Activated naive CD4-positive, alpha-beta T cell treated with Interleukin-2 at 50 U/mL for 16 hours (primary cell): ENCODE measurements at places on chromosomes 12 and 14.

DNA sequence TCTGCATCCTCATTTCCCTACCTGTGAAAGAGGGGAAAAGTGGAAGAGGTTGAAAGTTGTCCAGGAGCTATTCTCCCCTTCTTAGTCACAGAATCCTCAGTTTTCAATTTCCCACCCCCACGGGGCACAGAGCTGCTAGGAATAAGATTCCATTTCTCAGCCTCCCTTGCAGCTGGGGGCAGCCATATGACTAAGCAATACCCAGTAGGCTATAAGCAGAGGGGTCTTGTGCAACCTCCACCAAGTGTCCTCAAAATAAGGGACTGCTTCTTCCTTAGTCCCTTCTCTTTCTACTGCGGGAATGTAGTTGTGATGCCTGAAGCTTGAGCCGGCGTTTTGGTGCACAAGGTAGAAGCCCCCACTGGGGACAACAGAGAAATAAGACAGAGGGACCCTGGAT lies 40.9 kb downstream of the VWF start:
- DNase-seq, result no peak

DNA sequence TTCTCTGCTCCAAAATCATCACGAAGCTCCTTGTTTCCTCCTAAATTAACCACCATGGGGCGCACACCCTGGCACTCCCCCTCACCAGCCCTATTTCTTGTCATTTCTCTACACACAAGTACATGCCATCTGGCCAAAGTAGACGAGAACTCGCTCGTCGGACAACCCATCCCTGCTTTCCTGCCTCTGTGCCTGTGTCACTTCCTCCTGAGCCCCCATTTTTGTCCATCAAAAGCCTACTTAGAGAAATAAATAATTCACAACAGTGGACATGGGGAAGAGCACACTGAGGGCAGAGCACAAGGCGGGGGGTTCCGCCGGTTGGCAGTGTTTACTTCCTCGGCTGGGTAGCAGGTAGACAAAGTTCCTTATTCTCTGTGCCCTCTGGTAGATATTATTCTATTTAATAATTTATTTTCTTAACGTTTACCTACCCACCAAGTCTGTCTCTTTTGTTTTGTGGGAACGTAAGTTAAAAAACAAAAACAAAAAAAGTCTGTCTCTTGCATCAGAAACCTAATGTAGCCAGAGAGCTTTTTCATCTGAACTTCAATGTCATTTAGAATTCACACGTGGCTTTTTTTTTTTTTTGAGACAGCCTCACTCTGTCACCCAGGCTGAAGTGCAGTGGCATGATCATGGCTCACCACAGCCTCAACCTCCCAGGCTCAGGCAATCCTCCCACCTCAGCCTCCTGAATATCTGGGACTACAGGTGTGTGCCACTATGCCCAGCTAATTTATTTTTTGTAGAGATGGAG lies 6.0 kb downstream of the VPS37B start:
- no peak for DNase-seq

DNA sequence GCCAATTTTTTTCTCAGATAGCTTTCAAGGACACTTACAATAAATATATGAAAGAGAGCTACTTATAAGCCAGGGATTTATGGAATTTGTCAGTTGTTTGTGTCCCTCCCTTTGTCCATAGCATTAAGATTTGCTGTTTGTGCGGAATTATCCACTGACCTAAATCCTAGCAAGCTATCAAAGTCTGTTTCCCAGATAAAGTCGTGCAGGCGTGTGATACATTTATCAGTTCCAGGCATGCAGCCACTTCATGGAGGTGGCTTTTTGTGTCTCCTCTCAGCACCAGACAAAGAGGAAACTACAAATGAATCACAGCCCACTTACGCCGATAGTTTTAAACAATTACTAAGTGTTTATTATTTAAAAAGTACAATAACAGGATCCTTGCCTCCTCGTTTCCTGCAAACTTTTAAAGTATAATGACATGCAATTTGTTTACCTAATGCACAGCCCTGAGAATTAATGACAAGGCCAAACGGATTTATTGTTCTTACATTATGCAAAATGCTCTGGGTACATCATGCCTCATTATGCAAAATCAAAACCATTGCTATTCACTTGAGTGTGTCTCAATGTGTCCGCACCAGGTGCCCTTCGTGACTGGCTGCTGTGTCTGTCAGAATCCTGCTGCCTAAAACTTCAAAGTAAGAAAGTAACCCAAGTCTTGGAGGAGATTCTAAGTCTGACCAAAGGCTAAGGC lies 423.2 kb downstream of the GLT1D1 start:
- no peak for DNase-seq

- DNase-seq, result no peak
Observed at GRCh38 chr14:49526101-49526500, 60.1 kb downstream of the RPS29 start.

- no peak for DNase-seq
Observed at GRCh38 chr14:35776823-35777222, 32.3 kb downstream of the RALGAPA1 start.

DNA sequence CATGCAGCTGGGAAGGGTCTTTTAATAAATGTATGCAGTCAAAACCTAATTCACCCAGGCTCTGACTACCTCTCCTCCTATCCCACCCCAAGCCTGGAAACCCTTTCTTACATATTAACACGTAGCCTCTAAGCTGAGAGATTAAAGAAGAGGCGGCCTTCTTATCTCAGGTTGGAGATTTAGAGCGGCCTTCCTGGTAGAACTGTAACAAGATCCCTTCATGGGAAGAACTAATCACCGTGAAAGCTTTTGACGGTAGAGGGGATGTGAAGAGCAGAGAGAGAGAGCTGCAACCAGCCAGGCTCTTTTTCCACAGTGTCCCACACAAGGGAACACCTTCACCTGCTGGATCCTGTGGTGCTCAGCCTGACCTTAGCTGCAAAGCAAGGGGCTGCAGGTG lies 367.4 kb downstream of the MED13L start:
- no peak for DNase-seq

- DNase-seq, result no peak
Observed at GRCh38 chr14:39884091-39884490, 451.9 kb upstream of the FBXO33 start.

DNA sequence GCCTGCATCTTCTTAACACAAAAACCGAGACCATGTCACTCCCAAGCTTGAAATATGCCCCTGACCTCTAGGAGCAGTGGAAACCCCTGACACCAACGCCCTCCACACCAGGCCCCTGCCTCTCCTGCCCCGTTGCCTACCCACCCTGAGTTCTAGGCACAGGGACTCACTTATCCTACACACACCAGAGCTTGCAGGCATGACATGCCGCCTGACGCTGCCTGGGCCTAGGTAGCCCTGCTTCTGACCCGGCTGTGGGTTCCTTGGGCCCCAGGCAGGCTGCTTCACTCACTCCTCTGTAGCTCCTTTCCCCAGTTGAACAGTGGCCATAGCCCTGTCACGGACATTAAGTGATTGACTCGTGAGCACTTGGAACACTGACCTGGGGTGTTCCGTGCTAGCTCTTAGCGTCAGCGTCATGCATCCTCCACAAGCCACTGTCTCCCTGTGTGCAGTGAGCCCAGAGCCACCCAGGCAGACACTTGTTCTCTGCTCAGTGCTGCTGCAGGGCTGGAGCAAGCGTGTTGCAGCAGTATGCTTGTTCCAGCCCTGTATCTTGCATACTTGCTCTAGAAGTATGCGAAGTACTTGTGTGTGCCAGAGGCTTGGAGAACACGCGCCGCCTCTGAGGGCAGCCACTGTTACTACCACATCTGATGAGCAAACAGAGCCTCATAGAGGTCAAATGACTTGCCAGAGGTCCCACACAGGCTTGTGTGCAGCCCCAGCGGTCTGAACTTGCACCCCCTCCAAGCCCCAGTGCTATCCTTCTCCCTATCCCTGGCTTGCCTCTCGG lies 15.6 kb downstream of the OTUB2 start:
- no peak for DNase-seq

DNA sequence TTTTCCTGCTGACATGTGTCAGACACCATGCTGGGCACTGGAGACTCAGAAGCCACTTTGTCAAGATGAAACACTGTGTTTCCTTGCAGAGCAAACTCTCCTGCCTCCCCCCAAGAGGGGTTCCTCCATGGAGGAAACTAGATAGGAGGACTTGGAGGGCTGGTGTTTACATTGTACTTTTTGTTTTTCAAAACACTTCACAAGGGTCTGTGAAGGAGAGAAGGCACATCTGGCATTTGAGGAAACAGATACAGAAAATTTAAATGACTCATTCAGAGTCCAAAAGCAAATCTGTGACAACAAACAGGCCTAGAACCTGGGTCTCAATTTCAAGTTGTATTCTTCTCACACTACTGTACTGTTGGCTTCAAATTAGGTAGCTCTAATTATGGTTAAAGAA lies 6.7 kb upstream of the CDKL1 start:
- no peak for DNase-seq

DNA sequence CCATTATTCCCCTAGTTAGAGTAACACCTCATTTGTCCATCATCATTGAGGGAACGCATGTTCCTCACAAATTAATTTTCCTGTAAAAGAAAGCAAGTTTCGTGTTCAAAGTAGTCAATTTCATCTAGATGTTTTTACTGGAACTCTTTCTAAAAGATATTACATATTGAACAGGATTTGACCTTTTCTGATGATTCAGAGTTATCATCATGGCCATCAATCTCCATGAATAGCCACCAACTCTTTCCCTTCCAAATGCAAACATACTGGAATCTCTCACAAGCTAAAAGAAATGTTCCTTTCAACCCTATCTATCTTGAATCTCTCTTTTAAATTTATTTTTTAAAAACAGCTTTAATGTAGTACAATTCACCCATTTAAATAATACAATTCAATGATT lies 263.1 kb upstream of the FAR2 start:
- no peak for DNase-seq

DNA sequence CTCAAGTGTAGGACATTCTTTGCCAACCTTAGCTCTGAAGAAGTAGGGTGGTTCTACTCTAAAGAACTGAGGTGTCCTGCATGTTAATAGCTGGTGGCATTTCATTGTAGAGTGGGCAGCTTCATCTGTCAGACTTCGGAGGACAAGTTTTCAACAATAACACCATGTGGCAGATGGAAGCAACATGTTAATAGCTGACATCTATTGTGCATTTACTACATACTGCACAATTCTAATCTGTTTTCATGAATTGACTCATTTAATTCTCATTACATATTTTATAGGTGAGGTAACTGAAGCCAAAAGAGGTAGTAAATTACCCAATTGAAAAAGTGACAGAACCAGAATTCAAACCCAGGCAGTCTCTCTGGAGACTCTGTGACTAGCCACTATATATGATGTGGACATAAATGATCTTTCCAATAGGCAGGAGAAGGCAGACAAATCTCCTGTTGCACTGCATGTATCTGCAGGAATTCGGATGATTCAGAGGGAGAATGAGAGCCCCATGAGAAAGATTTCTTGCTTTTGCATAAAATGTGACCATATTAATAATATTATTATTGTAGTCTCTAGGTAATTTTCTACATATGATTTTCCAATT lies 137.2 kb upstream of the E2F7 start:
- DNase-seq, result no peak

DNA sequence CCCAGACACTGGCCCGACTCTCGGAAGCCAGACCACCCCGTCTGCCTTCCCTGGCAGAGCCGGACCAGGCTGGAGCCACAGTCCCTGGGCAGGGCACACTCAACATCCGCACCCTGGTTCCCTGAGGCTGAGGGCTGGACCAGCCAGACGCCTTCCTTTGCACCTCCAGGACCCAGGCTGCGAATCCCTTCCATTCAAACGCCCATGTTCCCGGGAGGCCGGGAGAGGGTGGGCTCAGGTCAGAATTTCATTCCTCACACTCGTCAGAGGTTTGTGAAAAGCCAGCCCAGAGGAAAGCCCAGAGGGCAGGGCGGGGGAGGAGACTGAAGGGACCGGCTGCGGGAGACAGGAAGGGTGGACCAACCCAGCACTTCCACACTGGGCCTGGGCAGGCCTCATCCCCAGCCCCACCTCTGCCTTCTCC lies 58.7 kb downstream of the LRRC74A start:
- no peak for DNase-seq

DNA sequence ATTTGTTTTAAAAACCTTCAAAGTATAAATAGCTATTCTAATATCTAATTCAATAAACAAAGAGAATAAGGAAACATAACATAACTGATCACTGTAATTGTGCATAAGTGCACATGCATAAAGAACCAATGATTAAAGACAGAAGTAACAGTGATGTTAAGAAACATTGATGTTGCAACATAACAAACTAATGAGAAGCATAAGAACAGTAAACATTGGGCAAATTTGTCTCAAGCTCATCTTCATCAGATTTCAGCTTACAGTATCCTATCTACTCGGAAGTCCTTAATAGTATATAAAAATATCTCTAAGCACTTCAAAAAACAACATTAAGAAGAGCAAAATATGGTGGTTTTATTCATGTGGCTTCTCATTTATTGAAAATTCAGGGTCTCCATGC lies 97.6 kb downstream of the GARIN6 start:
- no peak for DNase-seq

GRCh38 chr14:92135269-92135668 lies 13.5 kb downstream of the CPSF2 start:
- no peak for DNase-seq

DNA sequence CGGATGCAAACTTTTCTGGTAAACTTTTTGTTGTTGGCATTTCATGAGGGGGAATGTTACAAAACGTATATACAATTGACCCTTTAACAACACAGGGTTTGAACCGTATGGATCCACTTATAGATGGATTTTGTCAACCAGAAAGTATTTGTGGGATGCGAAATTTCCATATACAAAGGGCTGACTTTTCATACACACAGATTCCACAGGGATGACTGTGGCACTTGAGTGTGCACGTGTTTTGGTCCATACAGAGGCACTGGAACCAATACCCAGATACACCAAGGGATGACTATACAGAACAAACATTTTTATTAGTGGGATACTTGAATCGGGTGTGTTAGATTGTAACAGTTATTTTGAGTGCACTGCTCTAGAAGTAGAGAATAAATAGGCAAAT lies 29.8 kb upstream of the CCT2 start:
- DNase-seq, result no peak

DNA sequence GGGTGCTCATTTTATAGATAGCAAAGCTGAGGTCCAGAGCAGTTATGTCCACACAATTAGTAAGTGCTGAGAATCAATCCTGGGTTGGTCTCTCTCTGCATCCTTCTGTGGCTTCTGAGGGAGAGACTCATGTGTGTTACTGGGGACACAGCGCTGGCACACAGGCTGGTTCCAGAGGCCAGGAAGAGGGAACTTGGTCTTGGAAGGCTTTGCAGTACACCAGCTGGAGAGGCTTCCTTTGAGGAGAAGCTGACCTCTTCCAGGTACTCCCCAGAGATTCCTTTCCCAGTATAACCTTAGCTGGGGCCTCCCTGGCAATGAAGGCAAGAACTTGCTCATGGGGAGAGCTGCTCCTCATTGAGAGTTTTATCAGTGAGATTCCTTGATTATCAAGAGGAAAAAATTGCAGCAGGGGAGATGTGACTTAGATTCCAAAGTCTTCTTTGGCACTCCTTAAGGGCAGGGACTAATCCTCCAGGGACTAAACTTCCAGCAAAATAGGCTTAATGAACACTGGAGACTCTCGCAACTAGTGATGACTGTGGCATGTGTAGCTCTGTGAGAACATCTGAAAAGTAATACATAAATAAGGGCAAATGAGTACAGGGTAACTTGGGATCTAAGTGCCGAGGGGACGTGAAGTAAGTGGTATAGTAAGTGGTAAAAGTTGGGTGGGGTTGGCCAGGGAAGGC lies 13.9 kb upstream of the KRT80 start:
- DNase-seq, result no peak

GRCh38 chr12:88952562-88952942 lies 372.3 kb upstream of the KITLG start:
- DNase-seq, result no peak

- DNase-seq, result no peak
Observed at GRCh38 chr14:22225516-22226140, 363.4 kb downstream of the DAD1 start.

- no peak for DNase-seq
Observed at GRCh38 chr12:12011880-12012260, 58.9 kb upstream of the BCL2L14 start.
